ENCODE measurements at places on chromosomes 7 and 10. TPM values are rescaled to one million over a fixed set of nuclear protein-coding genes. Genes with fewer than 3 reads are reported as not detected.

Gene TUBAL3
- total RNA-seq, result 0.48 TPM

Gene PDE1C
- 3.7 TPM for total RNA-seq

Gene NPC1L1
- total RNA-seq, result 0.06 TPM

Gene MYL10
- not detected for total RNA-seq

Gene TSPAN33
- 6.4 TPM for total RNA-seq

Gene SLC37A3
- total RNA-seq, result 30.2 TPM

Gene RSPH10B2
- not detected for total RNA-seq

Measured in A549 treated with RU486 at 1 μM for 4 hours (cell line).